Stimulated activated CD4-positive, alpha-beta T cell treated with anti-CD3 and anti-CD28 coated beads, Interleukin-1b, Interleukin-23, amount 100 ng/mL, for 1 hour (primary cell): ENCODE measurements at places on chromosomes 6 and 20.

GRCh38 chr6:111184827-111185532 is 97.7 kb downstream of the SLC16A10 start:
- DNase-seq = no peak

GRCh38 chr6:154274168-154274567 is 82.4 kb downstream of the IPCEF1 start:
- DNase-seq = no peak

- no peak for DNase-seq
Observed at GRCh38 chr20:41086402-41087324, 50.7 kb upstream of the PLCG1 start.

DNA sequence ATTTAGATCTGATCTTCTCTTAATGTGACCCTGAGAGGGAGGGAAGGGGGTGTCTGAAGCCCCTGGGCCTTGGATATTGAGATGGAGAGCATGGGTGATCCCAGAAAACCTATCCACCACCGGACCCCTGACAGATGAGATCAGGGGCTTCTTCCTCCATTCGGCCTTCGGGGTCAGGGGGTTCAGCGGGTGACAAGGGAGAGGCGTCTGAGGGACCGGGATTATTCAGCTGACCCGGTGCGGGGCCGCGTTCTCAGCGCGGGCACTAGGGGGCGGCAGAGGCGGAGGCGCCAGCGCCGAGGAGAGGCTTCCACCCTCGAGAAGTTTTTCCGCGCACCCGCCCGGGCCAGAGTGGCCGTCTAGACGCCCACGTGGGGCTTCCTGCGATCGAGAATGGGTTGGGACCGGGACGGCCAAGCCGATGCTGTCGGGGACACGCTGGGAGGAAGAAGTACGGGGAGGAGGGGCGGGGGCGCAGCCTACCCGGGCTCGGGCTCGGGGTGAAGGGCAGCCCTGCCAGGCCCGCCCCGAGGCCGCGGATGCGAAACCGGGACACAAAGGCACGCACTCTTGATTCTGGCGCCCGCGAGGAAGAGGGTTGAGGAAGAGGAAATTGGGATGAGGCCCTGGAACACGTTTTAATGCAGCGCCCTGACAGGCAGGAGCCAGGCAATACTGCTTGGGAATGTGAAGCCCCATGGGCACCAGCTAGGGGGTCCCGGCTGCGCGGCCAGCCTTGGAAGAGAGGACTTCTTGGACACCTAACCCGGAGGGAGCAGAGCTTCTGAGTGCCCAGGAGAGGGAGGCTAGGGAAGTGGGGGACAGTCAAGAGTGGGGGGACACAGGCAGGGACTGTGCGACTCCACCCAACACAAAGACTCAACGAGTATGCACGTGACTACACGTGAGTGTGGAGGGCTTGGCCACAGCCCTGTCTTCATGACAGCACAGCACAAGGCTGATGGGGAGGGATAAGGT is 30.6 kb downstream of the COL11A2 start:
- peak; percentile 75 for DNase-seq

GRCh38 chr6:134245041-134245440 is 72.9 kb downstream of the SGK1 start:
- no peak for DNase-seq

GRCh38 chr6:157368359-157369049 is 12.5 kb upstream of the ZDHHC14 start:
- DNase-seq = no peak
